ENCODE measurements at places on chromosomes 2 and 18. TPM values are rescaled to one million over a fixed set of nuclear protein-coding genes. Genes with fewer than 3 reads are reported as not detected.
A peak's percentile ranks its signal among the peaks of the same experiment; 100 is the strongest.

The SCLY gene
- 16.6 TPM for total RNA-seq

The SCN7A gene
- 0.42 TPM for total RNA-seq

The REG3A gene
- total RNA-seq: 0.30 TPM

DNA sequence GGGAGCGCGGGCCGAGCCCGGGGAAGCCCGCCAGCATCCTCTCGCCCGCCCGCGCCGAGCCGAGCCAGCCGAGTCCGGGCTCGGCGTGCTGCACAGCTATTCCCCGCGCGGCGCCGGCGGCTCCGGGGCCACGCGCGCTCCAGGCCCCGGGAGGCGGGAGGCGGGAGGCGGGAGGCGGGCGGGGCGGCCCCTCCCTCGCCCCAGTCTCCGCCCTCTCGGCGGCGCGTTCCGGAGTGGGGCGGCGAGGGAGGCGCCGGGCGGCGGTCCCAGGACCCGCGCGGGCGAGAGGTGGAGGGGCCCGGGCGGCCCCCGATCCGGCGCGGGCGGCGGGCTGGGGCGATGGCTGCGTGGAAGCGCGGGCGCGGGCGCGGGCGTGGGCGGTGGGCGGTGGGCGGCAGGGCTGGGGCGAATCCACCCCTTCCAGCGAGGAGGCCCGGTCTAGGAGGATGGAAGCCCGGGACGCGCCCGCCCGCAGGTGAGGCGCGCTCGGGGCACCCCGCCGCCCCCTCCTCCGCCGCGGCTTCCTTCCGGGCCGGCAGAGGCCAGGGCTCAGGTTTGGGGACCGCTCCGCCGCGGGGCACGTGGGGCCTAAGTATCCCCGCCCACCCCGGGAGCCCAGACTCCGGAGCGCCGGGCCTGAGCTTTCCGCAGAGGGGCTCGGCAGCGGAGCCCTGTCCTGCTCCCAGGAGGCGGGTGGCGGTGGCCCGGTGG lies at the start of gene ADCY3:
Gene ADCY3, minus strand, starts transcription at position 140 of the 711 bp plus-strand sequence. CDS start 1,250 bp downstream, outside the sequence.
- H3K4me3 ChIP-seq: peak within 1 kb of the TSS; percentile 56
- peak; percentile 67 for DNase-seq
- H3K4me1 ChIP-seq: no peaks in the 10 kb centered on the region
- peaks cover 36% of the 10 kb centered on the region for H3K27me3 ChIP-seq
- H3K36me3 ChIP-seq: no peaks in the 10 kb centered on the region
- no peak within 1 kb of the TSS for H3K27ac ChIP-seq

DNA sequence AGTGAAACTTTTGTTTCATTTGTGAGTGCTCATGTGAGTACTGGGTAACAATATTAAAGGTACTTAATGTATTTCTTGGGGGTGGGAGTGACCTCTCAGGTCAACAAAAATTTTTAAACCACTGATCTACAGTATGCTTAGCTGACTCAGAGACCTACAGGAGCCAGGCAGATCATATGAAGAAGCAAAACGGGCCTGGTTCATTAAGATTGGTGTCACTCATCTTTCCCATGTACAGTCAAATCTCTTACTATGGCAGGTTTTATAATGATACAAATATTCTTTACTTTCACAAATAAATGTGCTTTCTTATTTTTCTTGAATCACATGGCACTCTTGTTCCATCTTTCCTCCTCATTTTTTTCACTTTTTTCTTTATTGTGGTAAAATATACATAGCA lies 7.7 kb upstream of the TMSB10 start:
- no peaks in the 10 kb centered on the region for H3K36me3 ChIP-seq
- DNase-seq: no peak
- no peaks in the 10 kb centered on the region for H3K27me3 ChIP-seq
- no peak overlapping the region for H3K27ac ChIP-seq

DNA sequence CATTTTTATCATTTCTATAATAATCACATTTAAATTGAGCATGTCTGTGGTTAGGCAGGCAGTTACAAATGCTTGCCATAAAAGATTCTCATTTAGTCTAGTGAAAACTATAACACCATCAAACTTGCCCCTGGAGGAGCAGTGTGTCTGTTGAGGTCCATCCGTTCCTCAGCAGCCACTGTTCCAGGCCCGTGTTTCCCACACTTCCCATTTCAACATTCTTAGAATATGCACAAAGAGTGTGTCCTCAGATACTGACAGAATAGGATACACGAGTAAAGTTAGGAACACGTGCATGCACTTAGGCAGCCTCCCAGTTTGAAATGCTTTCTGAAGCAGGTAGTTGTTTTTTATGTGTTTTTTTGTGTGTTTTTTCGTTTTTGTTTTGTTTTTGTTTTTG lies 39.9 kb downstream of the NCK2 start:
- no peak for DNase-seq
- no peak overlapping the region for H3K27ac ChIP-seq
- peaks cover 9% of the 10 kb centered on the region for H3K4me1 ChIP-seq
